ENCODE measurements at places on chromosomes 2 and 18.

- DNase-seq: peak; percentile 61
Measured at GRCh38 chr2:141468761-141469160, 662.1 kb downstream of the LRP1B start.

DNA sequence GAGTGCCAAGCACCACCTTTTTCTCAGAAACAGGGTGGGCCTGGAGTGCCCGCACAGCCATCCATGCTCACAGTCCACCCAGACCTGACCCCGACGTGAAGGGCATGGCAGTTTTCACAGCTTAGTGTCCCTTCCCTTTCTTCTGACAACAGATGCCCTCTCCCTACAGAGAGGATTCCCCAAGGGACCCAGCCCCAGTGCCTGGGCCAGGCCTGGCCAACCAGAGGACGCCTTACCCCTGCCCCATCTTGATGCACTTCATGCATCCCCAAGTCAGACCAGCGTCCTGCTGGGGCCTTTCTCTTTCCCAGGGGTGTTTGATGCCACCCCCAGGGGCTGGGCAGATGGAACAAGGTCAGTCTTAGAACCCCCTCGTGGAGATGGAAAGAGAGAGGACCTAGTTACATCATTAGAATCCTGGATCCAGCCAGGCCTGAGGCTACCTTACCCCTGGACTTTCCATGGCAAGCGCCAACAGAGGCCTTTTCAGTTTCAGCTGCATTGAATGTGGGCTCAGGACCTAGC, 3.8 kb downstream of the ANKMY1 start:
- no peak for DNase-seq

DNA sequence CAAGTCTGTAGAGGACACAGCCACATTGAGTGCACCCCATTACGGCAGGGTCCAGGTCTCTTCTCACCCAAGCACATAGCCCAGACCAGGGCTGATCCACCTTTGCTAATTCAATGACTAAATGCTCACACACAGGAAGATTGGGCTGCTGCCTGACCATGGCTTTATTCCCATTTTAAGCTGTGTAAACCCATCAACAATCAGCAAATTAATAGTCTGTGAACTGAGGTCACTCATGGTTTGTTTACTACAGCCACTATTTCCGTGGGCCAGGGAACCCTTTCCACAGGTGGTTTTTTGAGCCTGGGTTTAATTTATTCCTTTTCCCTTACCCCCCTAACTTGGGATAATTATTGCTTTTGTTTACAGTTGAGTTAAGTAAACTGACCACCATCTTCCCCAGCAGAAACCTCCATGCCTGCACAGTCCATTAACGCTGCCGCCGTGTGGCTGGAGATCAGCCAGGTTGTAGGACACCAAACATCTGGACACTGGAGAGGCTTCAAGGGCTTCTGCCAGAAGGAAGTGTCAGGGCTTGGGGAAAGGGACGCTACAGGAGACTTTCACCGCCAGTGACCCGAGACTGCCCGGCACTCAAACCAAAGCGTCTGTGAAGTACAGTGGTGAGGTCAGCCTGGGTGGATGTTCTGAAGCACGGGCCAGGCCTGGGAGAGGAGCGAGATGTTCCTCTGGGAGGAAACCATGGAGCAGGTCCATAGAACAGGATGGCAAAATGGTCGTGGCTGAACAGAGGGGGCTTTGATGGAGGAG, 282.9 kb downstream of the DYSF start:
- DNase-seq: peak; percentile 36

DNA sequence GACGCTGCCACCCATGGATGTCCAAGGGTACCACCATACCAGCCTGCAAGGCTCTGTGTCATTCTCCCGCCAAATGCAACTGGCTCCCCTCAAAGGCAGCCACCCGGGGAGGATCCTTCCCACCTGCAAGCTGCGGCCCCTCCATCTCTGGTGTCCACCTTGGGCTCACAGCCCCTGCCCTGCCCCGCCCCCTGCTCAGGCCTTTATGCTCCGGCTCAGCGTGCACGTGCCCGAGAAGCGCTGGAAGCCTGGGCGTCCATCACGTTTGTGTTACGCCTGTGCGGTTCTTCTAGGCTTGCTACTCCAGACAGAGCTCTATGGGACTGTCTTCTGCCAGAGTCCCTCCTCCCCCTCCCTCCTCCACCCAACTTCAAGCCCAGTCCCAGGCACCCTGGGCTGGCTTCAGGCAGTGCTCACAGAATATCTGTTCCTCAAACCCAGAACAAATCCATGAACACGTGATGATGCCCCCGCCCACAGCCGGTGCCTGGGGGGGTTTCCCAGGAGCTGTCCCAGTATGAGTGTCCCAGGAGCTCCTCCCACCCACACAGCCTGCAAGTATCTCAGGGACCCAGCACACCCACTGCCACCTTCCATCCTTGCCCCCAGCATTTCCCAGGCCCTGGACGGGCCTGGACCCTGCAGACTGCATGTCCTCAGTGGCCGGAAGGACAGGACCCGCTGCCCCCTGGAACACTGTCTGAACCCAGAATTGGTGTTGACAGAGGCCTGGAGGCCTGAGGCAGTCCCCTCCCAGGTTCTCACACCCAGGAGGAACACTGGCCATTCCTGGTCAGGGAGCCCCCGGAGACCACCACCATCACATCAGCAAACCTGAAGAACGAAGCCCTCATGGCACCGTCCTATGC, 30.3 kb downstream of the KIF1A start:
- no peak for DNase-seq

- DNase-seq: no peak
Measured at GRCh38 chr2:41038408-41038807, 586.5 kb upstream of the SLC8A1 start.

DNA sequence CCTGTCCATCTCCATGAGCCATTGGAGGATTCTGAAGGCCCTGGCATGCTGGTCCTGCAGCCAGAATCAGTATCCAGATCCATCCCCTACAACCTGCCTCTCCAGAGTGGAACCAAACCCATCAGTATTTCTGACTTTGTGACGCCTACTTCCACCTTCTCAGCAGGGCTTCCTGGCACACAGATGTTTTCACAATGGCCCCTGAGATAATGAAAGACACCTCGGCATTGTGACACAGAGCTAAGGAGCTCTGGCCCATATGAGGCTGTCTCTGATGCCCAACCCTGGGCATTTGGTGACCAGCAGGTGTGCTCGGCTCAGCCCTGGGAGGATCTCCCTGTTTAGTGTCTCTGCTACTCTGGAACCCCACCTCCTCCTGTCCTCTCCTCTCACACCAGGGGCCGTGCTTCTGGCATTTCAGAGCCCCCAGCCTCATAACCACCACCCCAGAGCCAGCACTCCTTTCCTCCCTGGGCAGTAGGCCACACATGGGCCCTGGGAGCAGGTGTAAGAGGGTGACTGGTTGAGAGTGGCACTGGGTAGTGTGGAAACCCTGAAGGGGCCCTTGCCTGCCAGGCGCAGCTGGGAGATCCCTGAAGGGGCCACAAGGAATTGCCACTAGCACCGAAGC, 38.2 kb downstream of the FOSL2 start:
- DNase-seq: no peak

DNA sequence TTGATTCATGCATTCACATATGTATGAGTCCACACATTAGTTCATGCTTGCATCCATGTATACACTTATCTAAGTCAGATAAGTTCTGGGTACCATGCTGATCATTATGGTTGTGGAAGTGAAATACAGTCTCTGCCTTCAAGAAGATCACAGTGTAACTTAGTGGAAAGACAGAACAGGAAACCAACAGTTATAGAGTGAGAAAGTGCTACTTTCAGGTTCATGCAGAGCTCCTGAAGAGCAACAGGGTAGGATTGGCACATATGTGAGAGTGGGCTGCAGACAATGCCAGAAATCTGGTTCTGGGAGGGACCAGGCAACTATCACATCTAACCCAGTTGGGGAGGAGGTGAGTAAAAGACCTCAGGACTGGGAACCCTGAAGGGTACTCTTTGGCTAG, 35.4 kb upstream of the PGAP1 start:
- DNase-seq: no peak

DNA sequence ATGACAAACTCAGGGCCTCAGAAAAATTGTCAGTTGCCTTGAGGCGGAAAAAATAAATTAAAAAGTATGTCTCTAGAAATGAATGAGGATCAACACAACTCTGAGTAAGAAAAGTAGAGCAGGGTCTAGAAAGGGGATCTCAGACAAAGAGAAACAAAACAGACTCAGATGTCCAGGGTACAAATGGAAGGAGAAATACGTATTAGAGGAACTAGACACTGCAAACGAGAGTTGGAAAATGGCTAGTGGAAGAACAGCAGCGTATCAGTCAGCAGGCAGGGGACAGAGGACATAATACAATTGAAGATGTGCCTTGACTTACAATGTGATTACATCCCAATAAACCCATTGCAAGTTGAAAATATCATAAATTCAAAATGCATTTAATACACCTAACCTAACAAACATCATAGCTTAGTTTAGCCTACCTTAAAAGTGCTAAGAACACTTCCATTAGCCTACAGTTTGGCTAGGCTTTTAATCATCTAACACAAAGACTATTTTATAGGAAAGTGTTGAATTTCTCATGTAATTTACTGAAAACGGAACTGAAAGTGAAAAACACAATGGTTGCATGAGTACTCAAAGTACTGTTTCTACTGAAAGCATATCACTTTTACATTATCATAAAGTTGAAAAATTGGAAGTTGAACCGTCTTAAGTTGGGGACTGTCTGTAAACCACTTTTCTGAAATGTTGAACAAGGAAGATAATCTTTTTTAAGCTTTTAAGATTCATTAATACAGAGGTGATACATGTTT, 182.8 kb downstream of the NBAS start:
- DNase-seq: no peak

DNA sequence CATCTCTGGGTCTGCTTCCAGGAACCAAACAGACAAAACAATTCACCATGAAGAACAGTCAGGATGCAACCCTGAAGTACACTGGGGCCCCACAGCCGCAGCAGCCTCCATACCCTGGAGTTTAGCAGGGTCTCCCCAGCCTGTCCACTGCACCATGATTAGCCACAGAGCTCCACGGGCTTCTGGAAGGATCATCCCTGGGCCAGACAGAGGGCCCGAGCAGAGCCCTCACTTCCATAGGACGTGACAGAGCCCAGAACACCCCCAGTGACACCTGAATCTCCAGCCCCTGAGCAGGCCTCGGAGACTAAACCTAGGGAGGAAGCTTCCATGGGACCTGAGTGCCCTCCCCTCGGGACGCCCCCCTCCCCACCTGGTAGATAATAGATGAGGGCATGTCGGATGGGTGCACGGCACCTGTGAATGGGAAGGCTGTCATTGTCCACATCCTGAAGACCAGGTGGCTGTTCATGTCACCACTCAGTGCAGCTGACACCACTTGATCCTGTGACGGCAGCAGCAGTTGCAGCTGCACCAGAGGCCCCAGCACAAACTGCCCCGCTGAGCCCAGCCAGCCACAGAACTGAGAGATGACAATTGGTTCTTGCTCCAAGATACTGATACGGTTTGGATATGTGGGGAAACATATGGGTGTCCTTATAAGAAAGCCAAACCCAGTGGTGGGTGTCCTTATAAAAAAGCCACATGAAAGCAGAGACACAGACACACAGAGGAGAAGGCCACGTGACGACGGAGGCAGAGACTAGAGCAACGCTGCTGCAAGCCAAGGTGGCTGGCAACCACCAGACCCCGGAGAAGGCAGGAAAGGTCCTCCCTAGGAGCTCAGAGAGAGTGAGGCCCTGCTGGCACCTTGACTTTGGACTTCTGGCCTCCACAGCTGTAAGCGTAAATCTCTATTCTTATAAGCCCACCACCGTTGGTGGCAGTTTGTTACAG, 23.2 kb downstream of the KIF1A start:
- peak; percentile 81 for DNase-seq

DNA sequence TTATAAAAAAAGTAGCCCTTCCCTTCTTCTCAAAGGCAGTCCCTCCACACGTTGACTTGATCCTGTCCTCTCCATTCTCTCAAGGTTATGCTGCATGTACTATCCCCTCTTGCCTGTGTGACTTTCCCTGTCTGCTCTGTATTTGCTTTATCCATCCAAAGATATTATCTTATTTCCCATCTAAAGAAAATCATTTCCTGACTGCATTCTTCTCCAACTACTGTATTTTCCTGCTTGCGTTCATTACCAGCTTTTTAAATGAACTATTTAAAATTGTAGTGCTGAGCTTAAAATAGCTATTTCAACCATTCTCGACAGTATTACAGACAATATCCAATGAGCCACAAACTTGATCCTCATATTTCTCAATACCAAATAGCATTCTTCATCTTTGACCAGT, 716.0 kb upstream of the REG3G start:
- DNase-seq: no peak
